Osteocyte (in vitro differentiated cells): ENCODE measurements at places on chromosomes 16 and 17.

GRCh38 chr17:5485270-5486205, at the start of gene DERL2:
Gene DERL2, minus strand, starts transcription at chr17:5486178. Its CDS starts 17 bp downstream, at chr17:5486161.
- no peak for DNase-seq

GRCh38 chr17:31583772-31584356, 192.4 kb downstream of the RAB11FIP4 start:
- no peak for DNase-seq

- DNase-seq, result no peak
Observed at GRCh38 chr17:28707339-28707720, 4.4 kb downstream of the PROCA1 start.

- no peak for DNase-seq
Observed at GRCh38 chr17:80666867-80667266, 122.2 kb downstream of the RPTOR start.

- no peak for DNase-seq
Observed at GRCh38 chr16:1380195-1380594, 28.5 kb downstream of the GNPTG start.

GRCh38 chr16:68503334-68503733, 35.8 kb upstream of the ZFP90 start:
- no peak for DNase-seq

DNA sequence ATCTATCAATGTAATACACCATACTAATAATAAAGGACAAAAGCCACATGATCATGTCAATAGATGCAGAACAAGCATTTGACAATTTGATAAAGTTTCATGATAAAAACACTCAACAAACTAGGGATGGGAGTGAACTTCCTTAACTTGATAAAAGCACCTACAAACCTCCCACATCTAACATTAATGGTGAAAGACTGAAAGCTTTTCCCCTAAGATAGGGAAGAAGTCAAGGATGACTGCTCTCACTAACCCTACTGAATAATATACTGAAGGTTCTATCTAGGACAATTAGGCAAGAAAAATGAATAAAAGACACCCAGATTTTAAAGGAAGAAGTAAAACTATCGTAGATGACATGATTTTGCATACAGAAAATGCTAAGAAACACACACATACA, 10.4 kb upstream of the DYNLL2 start:
- no peak for DNase-seq

DNA sequence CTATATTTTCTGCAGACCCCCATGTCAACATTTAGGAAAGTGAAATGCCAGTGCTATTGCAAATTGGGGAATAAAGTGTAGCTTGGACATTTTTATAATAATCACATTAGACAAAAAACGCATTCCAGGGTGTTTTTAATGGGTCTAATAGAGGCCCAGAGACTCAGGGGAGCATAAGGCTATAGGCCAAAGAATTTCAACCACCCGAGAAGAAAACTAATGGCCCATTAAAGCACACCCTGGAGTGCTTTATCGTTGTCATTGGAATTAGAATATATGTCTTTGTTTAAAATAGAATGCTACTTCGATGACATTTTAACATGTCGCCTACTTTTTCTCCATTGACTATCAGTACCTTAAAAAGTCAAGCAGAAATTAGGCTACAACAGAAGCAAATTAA, 414.1 kb upstream of the CDH8 start:
- no peak for DNase-seq
